ENCODE measurements at places on chromosomes 6 and 20. TPM values are rescaled to one million over a fixed set of nuclear protein-coding genes. Genes with fewer than 3 reads are reported as not detected.

GRCh38 chr6:157631412-157631811 lies 191.6 kb upstream of the SNX9 start:
- no peak for DNase-seq

DNA sequence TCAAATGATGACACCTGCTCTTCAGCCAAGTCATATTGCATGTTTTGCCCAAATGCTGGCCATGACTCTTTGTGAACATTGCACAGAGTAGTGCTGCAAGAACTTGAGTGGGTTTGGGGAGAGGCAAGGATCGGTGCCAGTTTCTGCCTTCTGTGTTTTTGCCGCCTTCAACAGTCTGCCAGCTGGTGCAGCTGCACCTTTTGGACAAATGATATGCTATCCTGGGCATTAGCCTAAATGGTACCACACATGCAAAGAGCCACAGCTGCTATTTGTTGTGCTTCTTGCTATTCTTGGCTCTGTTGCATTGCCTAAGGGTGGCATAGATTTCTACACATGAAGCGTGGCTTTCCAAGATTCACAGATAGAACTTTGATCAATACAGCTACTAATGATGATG lies 189.0 kb upstream of the CCN2 start:
- no peak for DNase-seq

TMEM63B gene
- 47.9 TPM for total RNA-seq

ADISSP gene
- 110 TPM for total RNA-seq

DNA sequence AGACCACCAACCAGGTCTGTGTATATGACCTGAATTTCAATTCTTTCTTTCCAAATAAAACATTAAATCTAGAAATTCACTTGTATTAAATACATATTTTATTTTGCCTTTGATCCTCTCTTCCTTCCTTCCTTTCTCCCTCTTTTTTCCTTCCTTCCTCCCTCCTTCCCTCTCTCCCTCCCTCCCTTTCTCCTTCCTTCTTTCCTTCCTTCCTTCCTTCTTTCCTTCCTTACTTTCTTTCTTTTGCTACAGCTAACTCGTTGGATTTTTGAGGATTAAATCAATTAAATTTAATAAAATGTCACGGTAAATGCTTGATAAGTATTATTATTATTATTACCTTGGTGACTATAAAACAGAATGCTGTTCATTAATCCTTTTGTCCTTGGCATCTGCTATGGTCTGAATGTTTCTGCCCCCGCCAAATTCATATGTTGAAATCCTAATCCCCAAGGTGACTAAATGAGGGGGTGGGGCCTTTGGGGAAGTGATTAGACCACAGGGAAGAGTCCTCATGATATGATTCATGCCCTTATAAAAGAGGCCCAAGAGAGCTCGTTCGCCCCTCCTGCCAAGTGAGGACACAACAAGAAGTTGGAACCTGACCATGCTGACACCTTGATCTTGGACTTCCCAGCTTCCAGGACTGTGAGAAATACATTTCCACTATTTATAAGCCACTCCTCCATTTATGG lies 67.6 kb upstream of the BTBD3 start:
- DNase-seq = peak; percentile 85

DNA sequence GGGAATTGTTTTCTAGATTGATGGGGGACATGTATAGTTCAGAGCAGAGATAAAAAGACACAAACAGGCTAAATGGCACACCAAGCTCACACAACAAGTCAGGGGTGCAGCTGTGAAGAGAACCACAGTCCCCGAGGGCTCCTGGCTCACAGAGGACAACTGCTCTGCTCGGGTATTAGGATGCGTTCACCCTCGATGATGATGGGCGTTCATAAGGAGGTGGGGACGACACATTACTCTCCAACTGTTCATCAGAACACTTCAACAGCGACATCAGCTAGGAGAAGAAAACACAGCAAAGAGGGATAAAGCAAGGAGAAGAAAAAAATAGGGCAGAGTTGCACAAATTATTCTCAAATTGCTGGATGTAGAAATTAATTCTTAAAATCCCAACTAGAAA lies 174.8 kb upstream of the RREB1 start:
- no peak for DNase-seq

DNA sequence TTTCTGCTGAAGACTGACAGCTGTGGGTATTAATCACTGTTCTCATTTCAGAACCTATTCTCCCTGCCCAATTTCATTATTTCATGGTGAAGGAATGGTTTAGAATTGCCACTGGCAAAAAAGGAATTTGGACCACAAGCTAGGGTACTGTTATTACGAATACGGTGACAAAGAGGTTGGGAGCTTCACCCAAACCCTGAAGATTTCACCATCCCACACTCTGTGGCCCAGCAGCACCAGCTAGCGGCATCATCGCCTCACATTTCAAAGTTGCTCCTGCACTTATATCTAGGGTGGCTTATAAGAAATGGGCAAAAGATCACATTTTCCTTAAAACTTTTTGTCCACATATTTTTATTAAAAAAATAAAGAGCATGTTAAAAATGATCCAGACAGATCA lies 236.1 kb downstream of the SYNDIG1 start:
- DNase-seq = no peak

All from A172 (cell line).